Activated CD4-positive, alpha-beta T cell treated with anti-CD3 and anti-CD28 coated beads for 1 hour (primary cell): ENCODE measurements at places on chromosomes 3 and 15.
A peak's percentile ranks its signal among the peaks of the same experiment; 100 is the strongest.

DNA sequence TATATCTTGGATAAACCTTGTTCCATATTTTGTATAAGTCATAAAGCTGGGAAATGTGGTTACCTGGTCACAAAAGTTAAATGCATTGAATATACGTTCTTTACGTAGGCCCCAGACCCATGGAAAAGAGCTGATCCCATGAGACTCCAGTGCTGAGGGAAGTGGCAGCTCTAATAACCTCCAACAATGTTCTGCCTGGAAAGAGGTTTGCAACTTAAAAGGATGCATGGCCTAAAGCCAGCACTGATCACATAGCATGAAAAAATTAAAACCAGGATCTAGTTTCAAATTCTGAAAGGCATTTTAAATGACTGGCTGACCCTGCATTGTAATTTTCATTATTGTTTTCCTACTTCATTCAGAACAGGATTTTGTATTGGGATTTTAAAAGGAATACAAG lies 27.9 kb upstream of the STRIT1 start:
- no peak for DNase-seq

DNA sequence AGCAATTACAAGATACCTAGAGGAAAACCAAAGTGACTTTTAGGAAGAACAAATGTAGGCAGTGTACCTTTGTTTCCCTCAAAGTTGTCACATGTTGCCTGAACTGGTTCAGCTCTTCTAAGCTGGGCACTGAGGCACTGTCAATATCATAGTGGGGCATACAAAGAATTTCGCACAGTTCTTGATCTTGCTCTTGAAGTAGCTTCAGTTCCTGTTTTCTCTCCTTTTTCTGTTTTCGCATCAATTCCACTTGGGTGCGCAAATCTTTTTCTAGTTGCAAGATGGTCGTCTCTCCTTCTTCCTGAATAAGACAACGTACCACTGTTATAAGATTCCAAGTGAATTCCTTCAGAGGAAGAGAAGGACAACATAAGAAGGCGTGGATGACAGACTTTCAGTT lies 12.7 kb downstream of the PRC1 start:
- no peak for DNase-seq

DNA sequence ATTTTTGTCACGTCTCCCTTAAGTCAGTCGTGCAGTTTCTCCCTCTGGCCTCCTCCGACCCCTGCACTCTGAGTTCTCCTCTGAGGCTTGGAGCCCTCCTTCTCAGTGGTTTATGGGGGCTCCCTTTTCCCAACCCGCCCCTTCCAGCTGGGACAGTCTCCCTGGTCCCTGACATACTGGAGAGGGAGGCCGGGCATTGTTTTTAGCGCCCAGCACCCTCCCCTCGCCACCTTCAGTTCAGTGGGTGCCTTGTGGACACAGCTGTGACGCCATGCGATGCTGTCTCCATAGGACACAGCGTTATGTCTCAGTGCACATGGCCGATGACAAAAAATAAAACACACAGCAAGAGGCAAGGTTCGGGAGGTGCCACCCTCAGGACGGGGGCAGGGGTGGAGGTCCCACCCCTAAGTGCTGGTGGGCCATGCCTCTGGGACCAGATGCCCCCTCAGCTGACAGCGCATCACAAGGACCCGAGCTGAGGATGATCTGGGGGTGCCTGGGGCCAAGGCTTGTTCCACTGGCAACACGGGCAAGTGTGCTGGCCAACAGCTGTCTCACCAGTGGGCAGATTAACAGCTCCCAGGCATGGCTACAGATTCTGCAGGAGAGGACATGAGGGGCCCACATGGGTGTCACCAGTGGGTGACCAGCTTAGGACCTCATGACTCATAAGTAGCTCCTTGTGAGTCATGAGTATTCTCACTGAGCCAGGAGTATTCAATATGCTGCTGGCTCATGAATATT lies 81.6 kb downstream of the PLXNA1 start:
- DNase-seq, result no peak

DNA sequence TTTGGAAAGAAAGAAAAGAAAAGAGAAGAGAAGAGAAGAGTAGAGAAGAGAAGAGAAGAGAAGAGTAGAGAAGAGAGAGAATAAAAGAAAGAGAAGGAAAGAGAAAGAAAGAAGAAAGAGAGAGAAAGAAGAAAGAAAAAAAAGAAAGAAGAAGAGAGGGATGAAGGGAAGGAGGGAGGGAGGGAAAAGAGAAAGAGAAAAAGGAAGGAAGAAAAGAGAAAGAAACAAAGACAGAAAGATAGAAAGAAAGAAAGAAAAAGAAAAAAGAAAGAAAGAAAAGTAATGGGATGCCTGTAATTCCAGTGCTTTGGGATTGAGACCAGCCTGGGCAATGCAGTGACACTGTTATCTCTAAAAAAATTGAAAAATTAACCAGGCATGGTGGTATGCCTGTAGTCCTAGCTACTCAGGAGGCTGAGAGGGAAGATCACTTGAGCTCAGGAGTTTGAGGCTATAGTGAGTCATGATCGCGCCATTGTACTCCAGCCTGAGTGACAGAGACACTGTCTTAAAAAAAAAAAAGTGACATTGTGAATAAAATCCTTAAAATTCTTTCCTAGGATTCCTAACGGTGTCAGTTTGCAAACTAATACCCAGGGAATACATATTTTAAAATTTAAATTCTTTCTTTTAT lies 1.7 kb downstream of the RASL12 start:
- DNase-seq, result no peak

- DNase-seq, result no peak
Measured at GRCh38 chr15:40295877-40296560, 11.7 kb downstream of the PLCB2 start.

- DNase-seq, result peak; percentile 20
Measured at GRCh38 chr3:188060840-188061544, 93.0 kb upstream of the LPP start.

GRCh38 chr3:43629257-43629656 lies 7.4 kb upstream of the ANO10 start:
- DNase-seq, result no peak

- DNase-seq, result no peak
Measured at GRCh38 chr3:25416176-25416575, 11.9 kb upstream of the RARB start.
